ENCODE measurements at places on chromosomes 6 and 20.
A peak's percentile ranks its signal among the peaks of the same experiment; 100 is the strongest.

GRCh38 chr20:16125816-16126215 is 447.4 kb downstream of the KIF16B start:
- DNase-seq, result peak; percentile 22

GRCh38 chr6:157841211-157841840 is 18.3 kb downstream of the SNX9 start:
- DNase-seq, result no peak

DNA sequence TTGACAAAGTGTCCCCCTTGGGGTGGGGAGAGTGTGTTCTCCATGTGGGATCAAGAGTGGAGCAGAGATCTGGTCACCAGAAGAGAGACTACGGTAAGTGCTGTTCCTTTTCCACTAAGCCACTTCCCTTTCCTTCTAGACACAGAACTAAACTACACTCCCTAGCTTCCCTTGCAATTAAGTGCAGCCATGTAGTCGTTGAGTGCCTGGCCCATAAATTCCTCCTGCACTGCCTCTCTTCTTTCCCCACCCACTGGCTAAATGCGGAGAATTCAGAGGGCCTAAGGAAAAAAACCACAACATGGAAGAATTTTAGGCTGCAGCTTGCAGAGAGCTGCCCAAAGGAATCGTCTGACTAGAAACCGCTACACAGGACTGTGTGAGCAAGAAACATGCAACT is 1.5 kb downstream of the WDR27 start:
- no peak for DNase-seq

DNA sequence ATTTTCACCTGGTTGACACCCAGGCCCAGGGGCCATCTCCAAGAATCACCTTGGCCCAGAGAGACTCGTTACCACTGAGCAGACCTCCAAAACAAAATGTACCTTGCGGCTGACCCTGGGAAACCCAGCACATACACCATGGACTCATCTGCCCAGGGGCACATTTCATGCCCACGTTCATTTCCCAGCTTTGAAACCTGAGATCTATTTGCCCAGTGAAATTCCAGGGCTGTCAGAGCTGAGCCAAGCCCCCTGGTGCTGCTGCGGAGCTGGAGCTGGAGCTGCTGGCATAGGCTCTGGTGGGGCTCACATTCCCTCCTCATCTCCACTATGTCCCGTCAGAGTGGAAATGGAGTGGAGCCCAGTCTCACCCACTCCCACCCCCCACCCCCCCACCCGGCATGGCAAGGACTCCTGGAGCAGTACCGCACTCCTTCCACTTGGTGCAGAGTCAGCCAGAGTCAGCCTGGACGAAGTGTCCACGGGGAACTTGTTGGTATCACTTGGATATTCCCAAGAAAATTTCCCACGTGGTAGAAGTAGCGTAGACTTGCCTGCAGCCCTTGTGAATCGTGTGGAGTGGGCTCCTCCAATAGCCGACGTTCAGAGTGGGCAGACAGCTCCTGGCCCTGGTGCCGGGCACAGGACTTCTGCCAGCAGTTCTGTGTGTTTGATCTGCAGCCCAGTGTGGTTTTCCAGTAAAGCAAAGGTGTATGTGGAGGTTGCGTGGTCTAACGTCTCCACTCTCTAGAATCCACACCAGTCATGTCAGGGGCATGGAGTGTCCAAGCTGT is 18.1 kb upstream of the OSER1 start:
- DNase-seq, result no peak

GRCh38 chr6:77633993-77634715 is 18.7 kb upstream of the MEI4 start:
- DNase-seq, result no peak

DNA sequence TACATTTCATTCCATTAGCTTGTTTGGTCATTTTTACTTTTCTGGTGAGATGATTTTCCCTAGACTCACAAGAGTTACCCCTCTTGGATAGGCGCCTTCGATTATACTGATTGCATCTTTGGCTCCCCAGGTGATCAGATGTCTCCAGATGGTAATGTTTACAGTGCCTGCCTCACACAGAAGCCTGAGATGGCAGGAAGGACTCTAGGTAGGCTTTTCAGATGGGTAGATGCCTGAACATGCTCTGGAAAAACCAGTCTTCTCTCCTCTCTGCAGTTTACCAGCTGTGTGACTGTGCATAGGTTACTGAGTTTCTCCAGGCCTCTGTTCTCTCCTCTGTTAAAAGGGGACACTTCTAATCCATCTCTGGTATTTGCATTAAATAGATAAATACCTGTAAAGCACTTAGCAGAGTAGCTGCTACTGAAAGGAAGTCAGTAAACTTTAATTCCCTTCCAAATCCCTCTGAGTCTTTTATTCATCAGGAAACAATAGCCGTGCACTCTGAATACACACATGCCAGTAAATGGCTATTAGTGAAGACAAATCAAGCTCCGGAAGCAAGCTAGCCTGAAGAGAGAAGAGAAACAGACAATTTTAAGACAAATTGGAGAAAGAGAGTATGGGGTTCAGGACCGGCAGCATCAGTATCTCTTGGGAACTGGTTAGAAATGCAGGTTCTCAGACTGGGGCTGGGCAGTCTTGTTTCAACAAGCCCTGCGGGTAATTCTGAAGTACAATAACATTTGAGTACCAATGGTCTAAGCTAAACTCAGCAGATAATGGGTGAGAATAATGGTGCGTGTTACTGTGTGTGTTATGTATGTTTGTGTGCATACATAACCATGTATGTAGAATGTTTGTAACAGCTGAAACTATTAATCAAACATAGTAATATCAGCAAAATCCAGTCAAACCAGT is 139.4 kb downstream of the UST start:
- DNase-seq, result no peak

DNA sequence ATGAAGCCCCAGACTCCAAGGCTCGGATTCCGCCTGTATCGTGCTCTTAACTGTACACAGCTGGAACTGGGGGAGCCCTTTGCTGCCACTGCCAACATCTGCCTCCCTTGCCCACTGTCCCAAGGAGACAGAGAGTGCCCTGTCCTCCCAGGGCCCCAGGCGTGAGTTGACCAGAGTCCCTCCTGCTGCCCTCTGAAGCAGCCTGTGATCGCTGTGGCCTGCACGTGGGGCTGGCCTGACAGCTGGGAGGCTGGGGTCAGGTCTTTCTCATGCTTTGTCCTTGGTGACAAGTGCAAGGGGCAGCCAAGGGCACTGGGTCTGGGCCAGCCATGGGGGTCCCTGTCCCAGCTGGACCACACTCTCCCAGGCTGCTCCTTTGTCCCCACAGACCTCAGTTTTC is 44.3 kb downstream of the KIAA1755 start:
- no peak for DNase-seq

DNA sequence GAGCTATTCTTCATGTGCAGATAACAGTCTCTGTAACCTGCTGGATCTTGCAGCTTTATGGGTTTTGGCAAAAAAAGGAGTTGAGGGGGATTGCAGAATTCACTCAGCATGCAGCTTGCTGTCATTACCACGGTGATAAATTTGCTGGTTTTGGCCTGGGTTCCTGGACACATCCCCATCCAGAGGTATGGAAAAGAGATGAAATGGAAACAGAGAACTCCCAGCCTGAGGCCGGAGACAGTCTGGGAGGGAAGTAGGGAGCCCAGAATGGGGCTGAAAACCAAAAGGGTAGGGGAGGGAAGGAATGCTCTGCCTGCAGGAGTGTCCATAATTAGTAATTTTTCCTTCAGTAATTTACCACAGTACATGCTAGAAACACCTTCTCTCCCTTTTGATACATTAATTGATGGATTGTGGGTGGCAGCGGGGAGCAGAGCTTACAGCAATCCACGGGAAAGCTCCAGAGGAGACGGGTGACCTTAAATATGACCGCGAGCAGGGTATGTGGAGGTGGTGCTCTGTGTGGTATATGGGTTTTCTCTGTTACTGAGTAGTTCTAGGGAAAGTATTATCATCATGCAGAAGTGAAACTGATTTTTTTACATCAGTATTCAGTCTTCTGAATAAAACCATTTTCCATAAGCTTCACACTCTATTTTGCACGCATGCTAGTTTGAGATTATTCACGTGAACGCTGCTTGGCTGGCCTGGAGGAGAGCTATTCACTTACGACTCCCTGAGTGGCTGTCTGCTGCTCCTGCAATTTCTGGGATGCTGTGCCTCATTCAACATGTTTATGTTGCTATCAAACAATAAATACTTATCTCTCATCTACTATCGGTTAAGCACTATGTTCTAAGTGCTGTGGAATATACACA is 66.3 kb upstream of the KCNK16 start:
- no peak for DNase-seq

GRCh38 chr6:130136798-130137197 is 86.0 kb downstream of the SAMD3 start:
- DNase-seq, result no peak

GRCh38 chr6:89828988-89829471 is 650 bp upstream of the CASP8AP2 start:
- no peak for DNase-seq

GRCh38 chr6:108156180-108156937 is 9.5 kb upstream of the NR2E1 start:
- DNase-seq, result no peak

DNA sequence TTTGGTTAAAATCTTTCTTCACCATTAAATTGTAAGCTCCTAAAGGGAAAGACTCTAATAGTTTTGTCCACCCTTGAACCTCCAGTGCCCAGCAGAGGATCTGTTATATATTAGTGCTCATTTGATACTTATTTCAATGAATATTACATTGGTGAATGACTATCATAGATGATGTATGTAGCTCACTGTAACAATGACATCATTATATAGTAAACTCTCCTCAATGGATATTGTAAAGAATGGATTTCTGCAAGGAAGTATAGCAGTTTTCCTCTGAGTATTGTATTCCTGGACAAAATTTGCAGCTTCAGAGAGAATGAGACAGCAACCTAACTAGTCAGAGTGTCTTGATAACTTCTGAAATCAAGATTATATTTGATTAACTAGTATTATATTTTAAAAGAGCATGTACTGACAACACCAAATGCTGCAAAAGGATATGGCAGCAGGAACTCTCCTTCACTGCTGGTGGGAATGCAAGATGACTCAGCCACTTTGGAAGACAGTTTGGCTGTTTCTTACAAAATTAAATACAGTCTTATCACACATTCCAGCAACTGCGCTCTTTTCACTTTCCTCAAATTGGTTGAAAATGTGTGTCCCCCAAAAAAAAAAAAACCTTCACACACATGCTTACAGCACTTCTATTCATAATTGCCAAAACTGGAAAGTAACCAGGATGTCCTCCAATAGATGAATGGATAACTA is 189.8 kb upstream of the OPRM1 start:
- DNase-seq, result no peak

DNA sequence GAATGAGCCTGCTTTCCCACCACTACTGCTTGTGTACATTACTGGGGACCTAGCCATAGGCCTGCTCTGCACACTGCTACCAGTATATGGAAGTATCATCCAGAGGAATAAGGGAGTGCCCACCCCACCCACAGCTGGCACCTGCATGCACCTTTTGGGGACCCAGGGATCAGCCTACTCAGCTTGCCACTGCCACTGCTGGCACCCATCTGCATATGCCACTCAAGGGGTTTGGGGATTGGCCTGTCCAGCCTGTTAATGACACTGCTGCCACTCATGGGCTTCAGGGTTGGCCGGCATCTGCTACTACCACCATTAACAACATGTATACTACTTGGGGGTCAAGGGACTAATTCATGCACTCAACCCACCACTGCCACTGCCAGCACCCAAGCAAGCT is 832.1 kb downstream of the PHF3 start:
- no peak for DNase-seq

- no peak for DNase-seq
These were observed 16.1 kb upstream of the SAMHD1 start for GRCh38 chr20:36967636-36968035.

- DNase-seq, result no peak
These were observed 674.5 kb downstream of the HDGFL1 start for GRCh38 chr6:23243854-23244253.

- no peak for DNase-seq
These were observed 37.4 kb upstream of the TNFAIP3 start for GRCh38 chr6:137829641-137830083.

GRCh38 chr6:151351146-151351700 is 40.1 kb downstream of the ZBTB2 start:
- DNase-seq, result no peak

DNA sequence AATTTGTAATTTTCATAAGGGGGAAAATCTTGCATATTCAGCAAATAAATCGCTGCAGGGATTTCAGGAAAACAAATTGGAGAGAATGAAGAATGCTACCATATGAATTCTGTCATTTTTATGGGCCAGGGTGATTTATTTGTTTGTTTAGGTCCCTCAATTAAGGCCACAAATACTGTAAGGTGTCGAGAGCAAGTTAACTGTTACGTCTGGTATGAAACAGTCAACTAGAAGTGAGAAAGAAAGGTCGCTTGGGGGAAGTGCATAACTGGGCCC is 166.9 kb upstream of the TSHZ2 start:
- no peak for DNase-seq

GRCh38 chr20:35738410-35739179 is 3.5 kb downstream of the RBM39 start:
- DNase-seq, result no peak

DNA sequence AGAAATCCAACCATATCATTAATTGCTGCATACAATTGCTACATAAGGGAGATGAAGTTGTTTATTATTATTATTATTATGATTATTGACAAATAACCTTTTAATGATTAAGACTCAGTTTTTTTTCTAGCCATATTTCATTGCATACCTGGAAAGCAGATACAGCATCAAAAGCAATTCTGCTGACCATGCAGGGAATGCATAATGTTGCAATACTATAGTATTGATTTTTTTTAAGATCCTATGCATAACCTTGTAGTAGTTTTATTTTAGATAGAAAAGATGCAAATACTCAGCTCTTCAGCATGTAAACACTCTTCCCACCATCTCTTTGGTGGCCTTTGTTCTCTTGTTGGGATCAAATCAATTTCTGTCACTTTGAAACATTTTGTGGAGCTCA is 300.9 kb upstream of the MAP3K7 start:
- no peak for DNase-seq

- no peak for DNase-seq
These were observed 7.9 kb downstream of the SDC4 start for GRCh38 chr20:45340236-45340847.

GRCh38 chr20:53867741-53868351 is 202.5 kb downstream of the BCAS1 start:
- no peak for DNase-seq

DNA sequence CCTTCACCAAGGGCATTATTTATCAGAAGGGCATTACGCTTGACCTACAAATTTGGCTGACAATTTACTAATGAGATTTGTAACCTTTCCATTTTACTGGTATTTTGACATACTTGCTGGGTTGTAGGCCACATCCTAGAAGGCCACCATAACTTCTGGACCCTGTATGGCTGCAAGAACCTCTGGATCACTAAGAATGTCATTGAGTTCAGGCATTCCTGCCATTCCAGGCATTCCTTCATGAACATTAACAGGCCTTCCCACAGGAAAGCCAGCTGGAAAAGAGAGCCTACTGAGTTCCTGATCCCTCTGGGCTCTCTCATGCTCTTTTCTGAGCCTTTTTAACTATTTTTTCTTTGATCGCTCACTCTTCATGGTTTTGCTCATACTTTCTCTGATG is 28.4 kb upstream of the SLC35A1 start:
- no peak for DNase-seq

GRCh38 chr20:50514750-50515149 is 4.6 kb downstream of the PTPN1 start:
- DNase-seq, result no peak
